ENCODE measurements at places on chromosomes 5 and 9.

DNA sequence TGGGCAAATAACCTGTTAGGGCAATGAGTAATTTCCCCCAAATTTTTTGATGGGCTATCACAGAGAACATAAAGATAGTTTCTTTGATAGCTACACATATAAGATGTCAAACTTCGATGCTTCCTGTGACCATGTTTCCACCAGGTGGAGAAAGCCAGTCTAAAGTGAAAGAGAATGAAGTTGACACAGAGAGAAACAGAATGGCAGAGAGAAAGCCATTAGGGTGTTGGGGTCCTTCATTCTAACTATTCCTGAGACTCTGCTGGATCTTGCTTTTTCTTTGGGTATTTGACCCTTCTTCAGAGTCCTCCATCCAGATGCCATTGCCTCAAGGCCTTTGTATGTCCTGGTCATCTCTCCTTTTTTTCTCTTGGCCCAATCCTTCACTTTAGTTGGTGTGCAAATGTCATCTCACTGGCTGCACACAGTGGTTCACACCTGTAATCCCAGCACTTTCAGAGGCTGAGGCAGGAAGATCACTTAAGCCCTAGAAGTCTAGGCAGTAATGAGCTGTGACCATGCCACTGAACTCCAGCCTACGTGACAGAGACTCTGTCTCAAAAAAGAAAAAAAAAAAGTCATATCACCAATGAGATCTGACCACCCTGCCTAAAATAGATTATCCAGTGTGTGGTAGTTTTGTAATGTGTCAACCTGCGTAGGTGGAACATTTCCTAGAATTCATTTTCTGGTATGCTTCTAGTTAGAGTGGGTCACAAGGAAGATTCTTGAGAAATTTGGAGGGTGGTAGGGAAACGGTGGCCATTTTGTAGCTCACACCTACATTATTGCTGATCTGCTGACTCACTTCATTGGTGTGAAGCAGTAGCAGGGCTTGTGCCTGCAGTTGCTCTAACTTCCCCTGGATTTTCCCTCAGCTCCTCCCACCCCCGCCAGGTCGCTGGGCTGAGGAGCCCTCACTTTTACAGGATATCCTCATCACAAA lies 20.8 kb upstream of the KIF2A start:
- no peak for DNase-seq

DNA sequence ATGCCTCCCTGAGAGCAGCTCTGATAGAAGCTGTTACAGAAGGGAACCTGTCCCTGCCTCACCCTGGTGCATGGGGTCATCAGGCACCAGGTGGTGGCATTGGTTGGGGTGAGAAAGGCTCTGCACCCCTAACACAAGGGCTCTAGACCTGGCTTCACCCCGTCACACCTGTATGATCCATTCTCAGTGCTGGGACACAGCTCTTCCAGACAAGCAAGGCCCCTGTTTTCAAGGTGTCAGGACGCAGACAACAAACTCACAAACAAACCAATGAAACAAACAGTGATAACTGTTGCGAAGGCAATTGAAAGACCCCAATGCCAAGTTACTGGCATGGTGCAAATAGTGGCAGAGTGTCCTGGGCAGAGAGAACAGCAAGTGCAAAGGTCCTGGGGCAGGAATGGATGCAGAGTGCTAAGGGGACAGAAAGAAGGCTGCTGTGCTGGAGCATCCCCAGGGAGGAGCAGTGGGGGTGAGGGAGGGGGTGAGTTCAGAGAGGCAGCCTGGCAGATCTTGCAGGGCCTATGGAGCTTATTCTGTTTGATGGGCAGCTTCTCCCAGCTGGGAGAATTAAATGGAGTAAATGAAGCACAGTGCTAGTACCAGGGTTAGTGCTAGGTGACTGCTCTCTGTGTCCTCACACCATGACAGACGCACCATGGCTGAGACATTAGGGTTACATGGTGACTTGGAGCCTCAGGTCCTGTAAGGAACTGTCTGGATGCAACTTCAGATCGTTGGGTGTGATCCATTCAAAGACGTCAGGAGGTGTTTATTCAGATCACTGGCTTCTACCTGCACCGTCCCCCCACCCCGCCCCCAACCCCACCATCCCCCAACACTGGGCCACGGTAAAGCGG lies 67.9 kb upstream of the UNC5A start:
- DNase-seq = no peak

DNA sequence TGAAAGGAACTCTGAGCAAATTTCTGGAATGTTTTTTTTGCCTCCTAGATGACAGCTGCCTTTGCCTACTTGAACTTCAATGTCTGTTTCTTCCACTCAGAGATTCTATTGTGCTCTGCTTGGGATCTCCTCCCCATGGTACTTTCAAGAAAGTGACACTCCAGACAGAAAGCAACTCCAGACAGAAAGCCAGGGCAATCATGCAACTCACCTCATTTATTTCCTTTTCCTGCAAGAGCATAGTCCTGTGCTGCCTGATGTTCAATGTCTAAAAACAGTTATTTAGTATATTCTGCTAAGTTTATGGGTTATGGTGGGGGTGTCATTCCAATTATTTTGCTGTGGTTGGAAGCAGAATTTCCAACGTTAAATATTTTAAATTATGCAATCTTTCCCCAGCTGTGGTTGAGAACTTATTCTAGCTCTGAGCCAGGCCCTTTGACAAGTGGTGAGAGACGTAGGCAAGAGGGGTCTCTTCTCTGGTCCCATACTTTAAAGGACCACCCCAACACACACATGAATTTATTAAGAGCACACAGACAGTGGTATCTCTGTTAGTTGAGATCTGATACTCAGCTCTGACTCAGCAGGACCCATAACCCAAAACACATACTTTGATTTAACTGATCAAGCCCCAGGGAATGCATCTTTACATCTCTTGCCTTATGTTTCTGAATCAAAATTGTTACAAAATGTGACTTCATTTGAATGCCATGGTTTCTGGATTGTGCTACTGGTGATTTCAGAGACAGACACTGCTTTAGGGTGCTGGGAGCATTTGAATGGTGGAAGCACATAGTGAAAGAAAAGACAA lies 39.5 kb upstream of the MAMDC2 start:
- DNase-seq = peak; percentile 73

DNA sequence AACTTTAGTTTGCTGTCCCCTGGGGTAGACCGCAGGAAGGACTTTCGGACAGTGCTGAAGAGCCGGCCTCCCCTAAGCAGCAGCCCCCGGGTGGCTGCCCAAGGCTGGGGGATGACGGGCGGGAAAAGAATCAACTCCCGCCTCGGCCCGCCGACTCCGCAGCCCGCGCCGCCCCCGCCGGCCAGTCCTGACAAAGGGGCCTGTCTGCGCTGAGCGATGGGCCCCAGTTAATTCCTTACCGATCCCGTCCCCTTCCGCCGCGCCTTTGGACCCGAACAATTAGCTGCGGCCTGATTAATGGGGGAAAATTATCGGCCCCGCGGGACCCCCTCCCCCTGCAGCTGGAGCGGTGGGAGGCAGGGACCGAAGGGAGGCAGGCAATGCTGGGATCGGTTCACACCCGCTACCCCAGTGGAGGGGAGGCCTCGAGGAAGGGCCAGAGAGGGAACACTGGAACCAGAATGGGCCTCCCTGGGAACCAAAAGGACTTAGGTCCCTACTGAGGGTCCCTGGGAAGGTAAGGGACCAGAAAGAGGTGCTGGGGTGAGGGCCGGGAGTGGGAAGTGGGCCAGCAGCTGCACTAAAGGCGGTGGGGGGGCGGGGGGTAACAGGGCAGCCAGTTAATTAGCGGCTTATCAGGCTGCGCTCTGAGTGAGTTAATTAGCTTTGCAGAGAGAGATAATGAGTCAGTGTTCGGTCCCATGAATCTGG lies 4.2 kb downstream of the ARID3C start:
- no peak for DNase-seq

DNA sequence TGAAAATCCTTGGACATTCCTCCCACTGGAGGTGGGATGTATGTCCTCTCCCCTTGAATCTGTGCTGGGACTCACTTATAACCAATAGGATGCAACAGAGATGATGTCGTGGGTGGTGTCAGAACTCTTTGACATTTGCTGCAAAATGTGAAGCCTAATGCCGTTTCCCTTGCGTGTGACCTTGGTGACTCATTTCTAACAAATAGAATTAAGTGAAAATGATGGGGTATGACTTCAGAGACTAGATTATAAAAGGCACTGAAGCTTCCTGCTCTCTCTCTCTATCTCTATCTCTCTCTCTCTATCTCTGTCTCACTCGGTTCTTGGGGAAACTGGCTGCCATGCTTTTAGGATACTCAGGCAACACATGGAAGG lies 126.1 kb upstream of the STC2 start:
- DNase-seq = peak; percentile 83

DNA sequence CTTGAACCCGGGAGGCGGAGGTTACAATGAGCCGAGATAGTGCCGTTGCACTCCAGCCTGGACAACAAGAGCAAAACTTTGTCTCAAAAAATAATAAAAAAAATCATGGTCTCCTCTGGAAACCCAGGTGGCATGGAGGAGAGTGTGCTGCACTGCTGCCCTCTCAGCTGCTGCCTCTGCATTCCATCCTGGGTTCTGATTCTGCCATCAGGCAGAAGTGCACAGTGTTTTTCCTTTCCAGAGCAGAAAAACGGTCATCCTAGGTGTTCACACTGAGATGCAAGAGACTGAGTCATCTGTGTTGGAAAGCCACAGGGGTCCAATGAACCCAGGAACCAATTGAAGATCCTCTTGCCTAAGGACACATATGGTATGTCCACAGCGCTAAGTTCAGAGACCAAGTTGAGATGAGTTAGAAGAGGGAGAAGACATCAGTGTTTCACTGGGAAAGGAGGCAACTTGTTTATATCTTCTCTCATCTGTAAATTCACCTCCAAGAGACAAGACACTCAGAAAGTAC lies 88.8 kb upstream of the DMRT1 start:
- DNase-seq = peak; percentile 21

DNA sequence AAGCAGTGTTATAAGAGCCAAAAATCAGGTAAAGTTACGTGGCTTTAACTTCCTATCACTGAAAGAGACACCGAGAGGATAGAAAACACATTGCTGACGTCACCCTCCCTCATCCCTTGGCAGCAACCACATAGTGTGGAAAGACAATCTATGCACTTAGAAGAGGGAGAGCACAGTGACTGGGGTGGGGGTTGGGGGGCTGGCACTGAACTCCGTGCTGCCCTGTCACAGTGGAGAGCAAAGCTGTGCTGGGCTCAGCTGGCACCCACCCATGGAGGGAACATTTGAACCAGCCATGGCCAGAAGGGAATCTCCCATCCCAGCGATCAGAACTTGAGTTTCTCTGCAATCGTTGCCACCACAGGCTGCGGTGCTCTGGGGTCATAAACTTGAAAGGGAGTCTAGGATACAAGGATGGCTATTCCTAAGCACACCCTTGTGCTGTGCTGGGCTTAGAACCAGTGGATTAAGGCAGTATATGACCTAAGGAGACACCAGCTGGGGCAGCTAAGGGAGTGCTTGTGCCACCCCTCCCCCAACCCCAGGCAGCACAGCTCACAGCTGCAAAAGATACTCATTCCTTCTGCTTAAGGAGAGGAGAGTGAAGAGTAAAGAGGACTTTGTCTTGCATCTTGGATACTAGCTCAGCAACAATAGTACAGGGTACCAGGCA lies 73.4 kb downstream of the KIAA0825 start:
- DNase-seq = no peak

GRCh38 chr5:73373814-73374510 lies 74.6 kb downstream of the FOXD1 start:
- peak; percentile 89 for DNase-seq

DNA sequence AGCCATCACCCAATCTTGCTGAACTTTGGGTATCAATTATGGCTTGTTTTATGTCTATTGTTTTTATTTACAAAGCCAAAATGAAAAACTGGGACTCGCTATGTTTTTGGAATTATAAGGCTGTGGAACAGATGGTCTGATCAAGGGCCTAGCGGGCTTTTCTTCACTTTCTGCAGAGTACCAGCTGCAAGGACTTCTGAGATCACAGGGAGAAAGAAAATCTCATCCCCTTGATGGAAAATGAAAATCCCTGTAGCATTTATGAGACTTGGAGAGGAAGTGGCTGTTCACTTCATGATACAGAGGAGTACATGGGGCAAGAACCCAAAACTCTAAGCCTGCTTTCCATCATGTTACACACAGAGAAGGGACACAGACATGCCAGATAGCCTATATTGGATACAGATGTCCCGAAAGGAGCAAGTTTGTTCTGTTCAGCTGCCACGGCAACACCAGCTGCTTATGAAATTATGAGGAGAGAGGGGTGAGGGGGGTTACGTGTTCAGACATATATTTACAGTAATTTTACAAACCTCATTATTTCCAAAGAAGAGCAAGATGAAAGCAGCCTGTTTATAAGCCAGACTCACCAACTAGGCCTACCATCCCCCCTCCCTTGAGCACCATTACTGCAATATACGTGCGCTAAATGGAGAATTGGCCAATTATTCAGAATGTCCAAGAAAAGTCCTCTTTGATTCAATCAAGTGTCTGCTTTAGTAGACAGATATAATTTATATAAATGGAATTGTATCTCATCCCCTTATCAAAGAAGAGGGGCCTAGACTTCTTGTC lies 220.0 kb downstream of the MARCHF11 start:
- DNase-seq = no peak

GRCh38 chr5:168851902-168852321 lies 272.7 kb upstream of the PANK3 start:
- DNase-seq = peak; percentile 60
